ENCODE measurements at places on chromosomes 7 and 10.

GRCh38 chr10:47336387-47337134 lies 11.6 kb upstream of the RBP3 start:
- no peak for DNase-seq

DNA sequence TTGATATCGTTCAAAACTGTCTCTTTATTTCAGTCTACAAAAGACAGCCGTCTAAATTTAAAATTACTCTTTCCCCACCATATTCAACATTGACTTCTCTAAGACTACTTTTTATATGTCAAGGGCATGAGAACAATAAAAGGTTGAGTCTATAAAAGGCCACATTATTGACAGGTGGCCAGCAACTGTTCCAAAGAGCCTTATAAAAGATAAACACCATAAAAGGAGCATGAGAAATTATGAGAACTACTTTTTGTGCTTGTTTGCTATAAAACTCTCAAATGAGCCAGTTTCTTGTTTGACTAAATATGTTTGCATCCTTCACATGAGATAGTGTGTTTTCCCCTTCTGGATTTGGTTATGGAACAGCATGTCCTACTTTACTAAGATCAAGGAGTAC lies 189.2 kb downstream of the THSD7A start:
- no peak for DNase-seq

DNA sequence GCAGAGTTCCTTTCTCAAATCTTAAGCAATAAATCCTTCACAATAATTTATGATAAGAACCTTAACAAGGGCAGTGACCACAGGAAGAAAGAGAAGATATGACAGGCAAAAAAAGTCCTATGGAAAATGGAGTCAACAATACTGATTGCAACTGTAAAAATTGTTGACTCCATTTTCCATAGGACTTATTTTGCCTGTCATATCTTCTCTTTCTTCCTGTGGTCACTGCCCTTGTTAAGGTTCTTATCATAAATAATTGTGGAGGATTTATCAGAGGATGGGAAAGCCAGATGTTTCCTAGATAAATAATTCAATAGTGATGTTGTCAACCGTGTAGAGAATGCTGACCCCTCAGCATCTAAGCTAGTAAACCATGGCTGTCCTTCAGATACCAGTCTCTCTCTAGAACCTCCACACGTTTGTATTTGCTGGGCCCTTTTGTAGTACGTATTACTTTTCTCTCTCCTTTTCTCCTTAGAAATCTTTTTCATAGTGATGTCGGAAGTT lies 172.6 kb upstream of the BET1 start:
- DNase-seq: no peak

DNA sequence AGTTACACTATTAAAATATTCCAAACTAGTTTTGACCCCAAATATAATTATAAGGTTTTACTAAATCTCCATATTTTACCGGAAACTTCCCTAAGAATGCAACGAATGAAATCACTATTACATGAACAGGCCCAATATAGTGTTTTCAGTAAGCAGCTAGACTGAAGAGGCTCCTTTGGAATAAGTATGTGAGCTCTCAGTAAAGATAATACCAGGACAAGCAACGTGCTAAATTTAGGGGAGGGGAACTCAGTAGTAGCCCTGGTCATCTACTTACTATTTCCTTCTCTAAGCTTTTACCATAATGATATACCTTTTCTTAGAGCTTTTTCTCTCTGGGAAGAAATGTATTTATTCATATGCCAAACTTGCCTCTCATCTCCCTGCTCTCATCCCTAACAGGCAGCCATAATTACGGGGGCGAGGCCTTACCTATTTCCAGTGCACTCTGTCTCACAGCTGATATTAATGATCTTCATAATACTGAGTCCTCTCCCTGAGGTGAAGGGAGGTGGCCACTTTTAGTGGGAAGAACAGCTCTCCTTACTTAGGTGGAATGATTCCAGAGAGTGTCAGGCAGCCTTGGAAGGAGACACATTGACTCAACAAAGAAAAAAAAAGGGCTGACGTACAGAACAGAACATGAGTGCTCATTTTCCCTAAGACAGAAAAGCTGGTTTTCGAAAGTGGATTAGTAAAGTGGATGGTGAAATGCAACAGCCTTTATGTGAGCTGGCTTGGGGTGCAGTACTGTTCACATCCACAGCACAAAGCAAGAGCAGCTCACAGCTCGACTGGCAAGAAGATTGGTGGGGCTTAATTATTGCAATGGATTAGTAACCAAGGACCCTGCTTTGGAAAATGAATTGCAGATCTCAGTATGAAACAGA lies 165.4 kb downstream of the GLI3 start:
- DNase-seq: no peak

- DNase-seq: no peak
Measured at GRCh38 chr10:110613341-110613995, 30.7 kb upstream of the RBM20 start.

GRCh38 chr10:49053053-49053997 lies 62.0 kb downstream of the VSTM4 start:
- DNase-seq: no peak

DNA sequence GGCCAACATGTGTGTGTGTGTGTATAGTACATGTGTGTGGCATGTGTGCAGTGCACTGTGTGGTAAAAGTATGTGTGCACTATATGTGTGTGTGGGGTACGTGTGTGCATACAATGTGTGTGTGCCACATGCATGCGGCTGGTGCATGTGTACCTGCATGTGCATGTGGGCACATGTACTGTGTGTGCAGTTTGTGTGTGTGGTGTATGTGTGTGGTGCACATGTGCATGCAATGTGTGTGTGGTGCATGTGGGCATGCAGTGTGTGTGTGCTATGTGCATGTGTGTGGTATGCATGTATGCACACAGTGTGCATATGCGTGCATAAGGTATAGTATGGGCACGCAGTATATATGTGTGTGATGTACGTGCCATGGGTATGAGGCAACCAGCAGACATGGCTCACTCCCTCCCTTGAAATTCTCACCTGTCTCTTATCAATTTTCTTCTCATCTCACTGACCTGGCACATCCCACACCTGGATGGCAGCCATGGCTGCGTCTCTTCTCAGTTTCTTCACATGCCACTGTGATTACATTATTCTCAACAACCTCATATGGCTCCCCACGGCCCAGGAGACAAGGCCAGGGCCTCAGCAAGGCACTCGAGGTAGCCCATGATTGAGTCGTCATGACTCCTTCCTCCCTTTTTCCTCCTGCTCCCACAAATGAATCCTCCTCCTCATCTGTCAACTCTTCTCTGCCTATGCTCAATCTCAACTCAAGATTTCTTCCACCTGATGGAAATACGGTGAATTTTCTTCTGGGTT lies 57.0 kb downstream of the NUDCD3 start:
- no peak for DNase-seq

- no peak for DNase-seq
Measured at GRCh38 chr7:148914208-148914777, 30.2 kb upstream of the EZH2 start.

DNA sequence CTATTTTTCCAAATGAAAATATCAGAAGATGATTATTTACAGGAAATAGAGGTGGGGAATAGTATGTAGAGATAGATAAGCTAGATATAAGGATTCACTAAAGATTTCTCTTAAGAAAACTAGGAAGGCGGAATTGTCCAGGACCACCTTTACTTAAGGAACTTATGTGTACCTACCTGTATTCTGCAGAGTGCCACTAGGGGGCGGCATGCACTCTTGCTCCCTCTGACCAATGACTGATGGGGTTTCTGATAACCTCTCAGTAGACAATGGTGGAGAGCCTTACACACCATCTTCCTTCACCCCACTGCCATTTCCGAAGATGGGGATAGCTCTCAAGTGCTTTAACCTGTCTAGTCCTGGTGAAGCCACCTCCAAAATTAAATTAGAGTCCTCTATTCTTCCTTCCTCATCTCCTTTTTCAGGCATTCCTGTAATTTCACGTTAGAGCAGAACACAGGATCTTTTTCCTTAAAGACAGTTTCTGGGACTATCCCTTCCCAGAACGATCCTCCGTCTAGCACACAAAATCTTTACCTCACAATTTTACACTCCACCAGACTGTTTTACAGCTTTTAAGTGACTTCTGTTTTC lies 453.1 kb downstream of the SORCS1 start:
- DNase-seq: no peak

- no peak for DNase-seq
Measured at GRCh38 chr7:80870813-80871212, 48.0 kb downstream of the SEMA3C start.

DNA sequence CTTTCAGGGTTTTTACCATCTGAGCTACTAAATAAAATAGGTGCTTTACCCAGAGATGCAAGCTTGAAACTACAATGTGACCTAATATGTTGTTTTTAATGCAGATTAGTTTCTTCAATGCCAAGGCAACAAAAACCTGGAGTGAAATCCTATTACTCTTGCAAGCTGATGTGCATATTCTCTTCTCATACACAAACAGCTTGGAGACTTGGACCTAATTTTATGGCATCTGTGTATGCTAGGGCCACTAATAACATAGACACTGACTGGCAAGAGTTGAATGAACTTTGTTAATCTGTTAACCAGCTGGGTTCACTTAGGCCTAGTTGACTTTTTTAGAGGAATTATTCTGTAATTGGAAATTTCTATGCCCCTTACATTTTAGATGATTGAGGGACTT lies 23.4 kb upstream of the SMIM30 start:
- no peak for DNase-seq

GRCh38 chr10:96339956-96340904 lies 18.6 kb downstream of the OPALIN start:
- peak; percentile 51 for DNase-seq

GRCh38 chr7:113026941-113027340 lies 59.7 kb downstream of the GPR85 start:
- no peak for DNase-seq

DNA sequence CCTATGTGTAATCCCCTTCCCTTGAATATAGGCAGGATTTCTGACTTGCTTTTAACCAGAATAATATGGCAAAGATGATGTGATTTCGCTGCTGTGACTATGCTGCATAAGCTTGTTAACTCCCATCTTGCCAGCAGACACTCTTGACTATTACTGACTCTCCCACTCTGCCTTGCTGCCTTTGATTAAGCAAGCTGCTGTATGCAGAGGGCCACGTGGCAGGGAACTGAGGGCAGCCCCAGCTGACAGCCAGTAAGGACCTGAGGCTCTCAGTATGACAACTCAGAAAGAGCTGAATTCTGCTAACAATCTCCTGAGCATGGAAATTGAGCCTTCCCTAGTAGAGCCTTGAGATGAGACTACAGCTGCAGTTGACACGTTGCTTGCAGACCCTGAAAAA lies 279.4 kb upstream of the CACNA2D1 start:
- DNase-seq: no peak

DNA sequence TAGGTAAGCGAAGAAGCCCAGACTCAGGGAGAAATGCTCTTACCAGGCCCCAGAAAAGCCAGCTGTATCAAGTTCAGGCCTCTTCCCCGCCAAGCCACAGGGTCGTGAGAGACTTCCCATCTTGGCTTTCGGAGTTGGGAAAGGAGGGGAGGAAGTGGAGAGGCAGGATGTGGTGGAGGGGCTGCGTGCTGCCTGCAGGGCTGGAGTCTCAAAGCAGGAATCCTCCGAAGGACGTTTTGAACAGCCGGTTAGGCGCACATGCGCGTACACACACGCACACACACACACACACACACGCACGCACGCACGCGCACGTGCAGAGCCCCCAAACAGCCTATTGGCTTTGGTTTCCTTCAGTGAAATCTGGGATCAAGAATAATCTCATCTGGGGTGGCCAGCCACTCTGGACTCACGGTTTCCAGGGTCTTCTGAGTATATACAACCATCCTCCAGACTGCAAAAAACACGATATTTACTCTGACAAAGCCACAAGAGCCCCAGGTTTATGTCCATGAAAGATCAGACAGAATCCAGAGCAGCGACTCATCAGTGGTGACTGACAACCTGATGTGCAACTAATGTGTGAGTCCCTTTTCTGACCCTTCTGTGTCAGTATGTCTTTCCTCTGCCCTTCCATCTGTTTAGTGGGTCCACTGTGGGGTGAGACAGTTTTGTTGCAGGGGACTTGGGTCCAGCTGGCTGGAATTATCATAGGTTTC lies 115.0 kb upstream of the ZNF438 start:
- DNase-seq: no peak

DNA sequence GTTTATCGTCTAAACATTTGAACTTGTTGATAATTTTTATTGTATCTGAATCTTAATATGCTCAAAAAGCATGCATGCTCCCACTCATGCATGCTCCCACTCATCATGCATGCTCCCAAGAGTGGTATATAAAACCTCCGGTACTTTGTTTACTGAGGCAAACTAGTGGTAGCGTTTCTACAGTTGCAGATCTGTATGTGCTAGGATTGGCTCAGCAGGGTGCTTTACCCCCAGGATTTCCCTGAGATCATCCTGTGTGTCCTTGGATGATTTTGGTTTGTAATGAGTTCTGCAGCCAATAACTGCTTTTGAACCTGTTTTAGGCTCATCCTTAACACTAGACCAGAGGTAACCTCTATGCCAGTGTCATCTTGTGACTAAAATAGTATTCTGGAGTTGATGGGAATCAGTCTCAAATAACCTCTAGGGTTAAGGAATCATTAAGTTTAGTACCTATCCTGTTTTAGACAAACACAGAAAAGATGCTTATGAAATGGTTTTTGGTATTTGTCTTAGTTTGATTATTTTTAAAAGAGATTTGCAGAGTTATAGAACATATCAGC lies 40.4 kb downstream of the PHTF2 start:
- DNase-seq: no peak

- DNase-seq: no peak
Measured at GRCh38 chr7:111098926-111099250, 8.0 kb downstream of the LRRN3 start.

DNA sequence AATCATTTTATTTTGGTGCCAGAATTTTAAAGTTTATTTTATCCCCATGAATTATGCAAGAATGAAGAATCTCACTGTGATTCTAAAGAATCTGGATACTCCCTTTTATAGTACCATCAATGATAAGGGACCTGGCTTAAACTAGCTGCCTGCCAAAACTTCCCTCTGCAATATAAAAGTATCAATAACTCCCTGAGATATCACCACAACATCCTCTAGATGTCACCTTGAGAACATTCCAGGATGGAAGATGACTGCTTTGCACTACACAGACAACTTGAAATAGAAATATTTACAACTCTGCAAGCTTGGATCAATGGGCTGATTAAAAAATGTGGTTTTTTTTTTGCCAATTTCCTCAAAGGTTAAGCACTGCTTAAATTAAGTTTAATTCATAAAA lies 142.1 kb downstream of the SLC25A13 start:
- DNase-seq: no peak
